ENCODE measurements at places on chromosomes 3 and 15.
A peak's percentile ranks its signal among the peaks of the same experiment; 100 is the strongest.

DNA sequence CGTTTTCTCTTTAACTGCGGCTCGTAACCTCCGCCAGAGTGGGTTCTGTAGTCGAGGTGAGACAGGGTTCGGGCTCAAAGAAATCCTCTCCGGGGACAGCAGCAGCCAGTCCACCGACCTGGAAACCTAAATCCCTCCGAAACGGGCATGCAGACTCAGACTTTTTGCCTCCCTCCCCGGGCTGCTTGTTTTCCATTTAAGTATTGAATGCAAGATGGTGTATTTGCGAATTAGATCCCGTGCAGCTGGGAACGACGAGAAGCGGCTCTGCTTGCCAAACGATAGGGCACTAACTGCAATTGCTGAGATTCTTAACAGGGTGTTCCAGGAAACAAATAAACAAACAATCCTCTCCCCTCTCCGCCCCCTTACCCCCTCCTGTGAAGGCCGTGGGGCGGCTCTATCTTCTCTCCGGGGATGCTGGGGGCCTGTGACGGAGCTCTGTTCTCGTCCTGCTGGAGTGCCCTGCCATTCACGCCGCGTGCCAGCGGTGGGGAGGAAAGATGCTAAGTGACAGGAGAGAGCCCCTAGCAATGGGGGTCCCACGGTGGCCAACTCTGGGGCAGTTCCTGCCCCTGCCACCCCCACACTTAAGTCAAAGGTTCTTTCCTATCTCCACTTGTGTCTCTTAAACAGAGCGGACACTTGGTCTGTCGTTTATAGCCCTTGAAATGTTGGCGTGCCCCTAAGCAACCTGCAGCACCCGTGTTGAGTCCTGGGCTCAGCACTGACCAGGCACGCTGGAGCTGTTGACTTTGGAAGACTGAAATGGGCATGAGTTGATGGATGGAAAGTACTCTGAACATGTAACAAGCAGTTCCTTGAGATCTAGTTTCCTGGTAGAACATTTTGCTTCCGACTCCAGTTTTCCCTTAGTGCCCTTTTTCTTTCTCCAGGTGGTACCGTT lies 1.3 kb upstream of the ETV5 start:
- DNase-seq, result no peak

GRCh38 chr3:168051070-168051469 lies 44.7 kb downstream of the GOLIM4 start:
- DNase-seq, result no peak

GRCh38 chr3:12662593-12663400 lies 1.1 kb downstream of the RAF1 start:
- DNase-seq, result peak; percentile 76

DNA sequence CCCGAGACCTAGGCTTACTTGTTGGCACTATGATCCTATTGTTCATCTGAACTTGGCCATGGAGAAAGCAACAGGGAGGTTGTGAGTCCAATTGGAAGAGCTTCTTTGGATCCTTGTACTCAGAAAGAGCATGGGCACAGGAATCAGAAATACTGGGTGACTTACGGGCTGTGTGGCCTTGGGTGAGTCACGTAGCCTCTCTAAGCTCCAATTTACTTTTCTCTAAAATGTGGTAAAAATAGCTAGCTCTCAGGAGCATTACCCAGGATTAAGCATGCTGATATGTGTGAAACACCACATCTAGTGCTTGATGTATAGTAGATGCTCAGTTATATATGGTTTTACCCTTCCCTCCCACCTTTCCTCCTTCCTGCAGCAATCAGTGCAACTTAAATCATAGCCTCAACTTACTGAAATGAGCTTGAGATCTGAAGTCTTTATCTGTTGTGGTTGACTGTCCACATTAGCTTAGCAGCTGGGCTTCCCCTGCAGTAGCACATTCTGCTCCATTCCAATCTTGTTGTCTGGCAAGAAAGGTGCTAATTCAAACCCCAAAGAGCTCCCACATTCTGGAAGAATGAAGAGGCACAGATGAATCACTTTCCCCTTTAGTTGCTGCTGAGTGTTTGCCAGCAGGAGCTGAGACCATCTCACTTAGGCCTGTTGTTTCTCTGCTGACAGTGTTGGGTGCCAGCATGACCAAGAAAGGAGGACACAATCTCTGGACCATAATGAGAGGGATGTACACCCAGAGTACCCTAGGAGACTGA lies 299.1 kb upstream of the TRIM42 start:
- DNase-seq, result no peak

DNA sequence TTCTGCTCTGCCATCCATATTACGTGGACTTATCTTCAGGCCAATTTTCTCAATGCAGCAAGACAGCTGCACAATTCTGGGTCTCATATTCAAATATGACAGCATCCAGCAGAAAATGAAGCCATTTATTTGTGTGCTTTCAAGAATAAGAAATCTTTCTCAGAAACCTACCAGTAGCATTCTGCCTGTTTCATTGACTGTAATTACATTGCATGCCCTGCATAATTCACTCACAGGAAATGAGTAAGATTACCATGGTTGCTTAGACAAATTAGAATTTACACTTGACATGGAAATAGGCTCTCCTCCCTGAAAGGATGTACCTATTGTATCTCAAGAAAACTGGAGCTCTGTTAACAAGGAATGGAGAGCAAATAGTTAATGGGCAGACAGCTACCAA lies 346.6 kb upstream of the DCBLD2 start:
- DNase-seq, result no peak

DNA sequence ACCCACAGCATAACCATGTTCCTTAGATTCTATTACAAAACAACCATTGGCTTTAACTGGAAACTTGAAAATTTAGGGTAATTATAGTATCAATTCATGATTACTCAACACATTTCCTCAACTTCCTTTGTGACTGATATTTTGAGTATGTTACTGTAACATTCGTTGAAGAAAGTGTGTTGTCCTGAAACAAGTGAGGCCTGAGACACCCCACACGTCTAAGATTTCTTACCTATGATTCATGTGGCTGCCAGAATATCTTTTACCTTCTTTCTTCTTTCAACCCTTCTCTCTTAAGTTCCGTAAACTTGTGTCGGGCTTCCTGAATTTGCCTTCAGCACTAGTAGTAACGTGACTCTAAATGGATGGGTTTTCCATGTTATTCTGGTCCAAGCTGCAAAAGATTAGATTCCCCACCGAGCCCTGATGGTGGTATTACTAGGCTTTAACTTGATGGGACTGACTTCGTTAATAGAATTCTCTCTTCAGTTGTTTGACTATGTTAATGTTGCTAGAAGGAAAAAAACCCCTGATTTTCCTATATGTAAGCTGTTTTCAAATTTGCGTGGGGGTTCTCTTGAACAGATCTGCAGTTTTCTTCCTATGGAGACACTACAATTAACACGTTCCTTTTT lies 296.0 kb upstream of the ICE2 start:
- no peak for DNase-seq

- no peak for DNase-seq
These were observed 20.1 kb downstream of the HGD start for GRCh38 chr3:120661945-120662344.

- DNase-seq, result no peak
These were observed 32.0 kb upstream of the SEMA6D start for GRCh38 chr15:47685141-47685870.

- no peak for DNase-seq
These were observed 907.4 kb downstream of the NTRK3 start for GRCh38 chr15:87349181-87349580.

- DNase-seq, result no peak
These were observed 41.5 kb downstream of the GPD1L start for GRCh38 chr3:32147933-32148332.

DNA sequence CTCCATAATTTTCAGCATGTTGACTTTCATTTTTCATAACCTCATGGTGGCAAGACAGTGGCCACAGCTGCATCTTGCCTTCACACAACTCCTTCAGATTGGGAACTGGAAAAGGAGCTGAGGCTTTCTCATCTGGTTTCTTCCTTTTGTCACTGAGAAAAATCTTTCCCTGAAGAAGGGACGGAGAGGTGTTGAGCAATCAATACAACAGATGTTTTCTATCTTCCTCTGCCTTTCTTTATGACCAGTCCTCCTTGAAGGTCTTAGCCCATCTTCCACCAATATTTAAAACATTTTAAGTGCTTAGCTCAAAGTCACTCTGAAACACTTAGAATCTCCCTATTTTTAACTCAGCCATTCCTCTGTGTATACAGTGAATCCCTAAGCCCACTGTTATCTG lies 11.9 kb downstream of the ZNF660 start:
- no peak for DNase-seq

- DNase-seq, result no peak
These were observed 37.9 kb downstream of the SLC9A9 start for GRCh38 chr3:143810166-143810952.

All from inflammatory macrophage (primary cell).